HS-5 (cell line): ENCODE measurements at places on chromosomes 12 and 14.

DNA sequence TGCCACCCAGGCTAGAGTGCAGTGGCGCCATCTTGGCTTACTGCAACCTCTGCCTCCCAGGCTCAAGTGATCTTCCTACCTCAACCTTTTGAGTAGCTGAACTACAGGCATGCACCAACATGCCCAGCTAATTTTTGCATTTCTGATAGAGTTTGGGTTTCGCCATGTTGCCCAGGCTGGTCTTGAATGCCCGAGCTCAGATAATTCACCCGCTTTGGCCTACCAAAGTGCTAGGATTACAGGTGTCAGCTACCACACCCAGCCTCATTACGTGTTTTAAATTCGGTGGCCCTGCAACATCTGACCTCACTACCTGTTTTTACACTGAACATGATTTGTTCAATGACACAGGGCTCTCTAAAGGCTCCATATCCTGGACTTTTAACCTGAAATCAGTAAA, 22.9 kb upstream of the RDH16 start:
- DNase-seq: no peak

DNA sequence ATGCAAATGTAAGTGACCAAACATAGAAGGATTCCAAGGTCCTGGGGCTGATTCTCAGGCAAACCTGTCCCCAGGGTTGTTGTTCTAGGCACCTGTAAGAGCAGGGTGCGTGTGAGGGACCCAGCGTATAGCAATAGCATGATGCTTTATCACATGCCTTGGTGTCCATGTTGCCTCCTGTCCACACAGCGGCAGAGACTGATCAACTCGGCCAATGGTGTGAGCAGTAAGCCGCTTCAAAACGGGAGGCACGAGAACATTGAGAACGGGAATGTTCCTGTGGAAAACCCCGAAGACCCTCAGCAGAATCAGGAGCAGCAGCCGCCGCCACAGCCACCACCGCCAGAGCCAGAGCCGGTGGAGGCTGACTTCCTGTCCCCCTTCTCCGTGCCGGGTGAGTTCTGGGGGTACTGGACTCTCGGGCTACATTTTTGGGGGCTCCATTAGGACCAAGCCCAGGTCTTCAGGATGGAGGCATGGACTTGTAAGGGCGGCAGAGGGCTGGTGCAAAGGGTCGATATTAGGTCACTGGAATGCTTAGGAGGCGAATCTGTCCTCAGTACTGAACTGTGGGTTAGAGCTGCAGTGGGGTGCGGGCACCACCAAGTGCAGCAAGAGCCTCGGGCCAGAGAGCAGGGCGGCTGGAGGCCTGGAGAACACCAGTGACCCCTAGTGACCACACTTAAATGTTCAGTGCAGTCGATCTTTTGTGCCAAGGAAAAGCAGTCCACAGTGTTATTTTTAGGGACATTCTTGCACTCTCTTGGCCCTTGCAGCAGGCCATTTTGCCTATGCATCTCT, 57.2 kb upstream of the RIN3 start:
- peak; percentile 31 for DNase-seq

DNA sequence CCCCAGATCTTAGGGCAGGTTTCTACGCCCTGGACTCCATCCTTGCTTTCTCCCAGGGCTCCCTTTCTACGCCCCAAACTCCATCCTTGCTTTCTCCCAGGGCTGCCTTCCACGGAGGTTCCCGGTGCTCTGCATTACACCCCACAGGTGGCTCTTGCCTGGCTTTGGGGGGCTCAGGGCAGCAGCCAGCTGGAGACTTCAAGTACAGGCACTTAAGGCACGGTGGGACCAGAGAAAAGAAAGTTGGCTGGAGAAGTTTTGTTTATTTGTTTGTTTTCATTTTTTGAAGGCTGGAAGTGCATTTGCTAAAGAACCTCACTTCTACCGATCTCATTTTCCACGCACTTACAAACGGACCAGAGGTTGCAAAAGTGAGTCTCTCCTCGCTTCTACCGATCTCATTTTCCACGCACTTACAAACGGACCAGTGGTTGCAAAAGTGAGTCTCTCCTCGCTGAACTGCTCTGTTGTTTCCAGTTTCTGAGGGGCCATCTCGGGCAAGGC, 103.8 kb upstream of the MED13L start:
- no peak for DNase-seq

DNA sequence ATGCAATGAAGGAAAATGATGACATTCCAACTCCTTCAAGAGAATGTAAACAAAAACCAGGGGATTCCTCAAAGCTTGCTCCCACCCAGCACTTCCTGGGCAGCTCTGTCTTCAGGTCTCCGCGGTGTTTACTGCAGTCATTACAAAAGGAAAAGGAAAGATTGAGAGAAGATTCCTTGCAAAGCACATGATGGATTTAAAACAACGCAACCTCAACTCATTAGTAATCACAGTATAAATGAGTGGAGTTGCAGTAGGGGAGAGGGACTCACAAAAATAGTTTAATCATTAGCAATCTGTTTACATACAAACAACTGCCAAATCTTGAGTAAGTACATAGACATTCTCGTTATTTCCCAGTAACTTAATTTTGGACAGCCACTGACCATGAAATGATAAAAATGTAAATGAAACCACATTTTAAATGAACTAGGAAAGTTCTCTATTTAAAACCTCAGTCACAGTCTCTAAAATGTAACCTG, 49.7 kb upstream of the OVCH1 start:
- DNase-seq: no peak

DNA sequence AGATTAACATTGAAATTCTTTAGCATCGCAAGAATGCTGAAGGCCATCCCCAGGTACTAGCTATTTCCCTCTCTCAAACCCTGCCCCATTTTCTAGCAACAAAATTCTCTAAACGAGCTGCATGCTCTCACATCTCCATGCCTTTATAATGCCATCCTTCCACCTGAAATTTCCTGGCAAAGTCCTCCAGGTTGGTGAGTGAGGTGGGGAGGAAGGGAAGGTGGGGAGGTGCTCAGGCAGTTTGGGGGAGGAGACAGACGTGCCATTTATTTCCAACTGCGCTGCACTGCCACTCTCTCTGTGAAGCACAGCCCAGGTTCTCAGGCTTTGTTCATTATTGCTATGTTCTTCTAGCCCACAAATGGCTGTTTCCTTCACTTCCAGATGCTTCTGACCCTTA, 208.4 kb downstream of the PAWR start:
- DNase-seq: no peak
